ENCODE measurements at places on chromosomes 12 and 14. TPM values are rescaled to one million over a fixed set of nuclear protein-coding genes. Genes with fewer than 3 reads are reported as not detected.

DNA sequence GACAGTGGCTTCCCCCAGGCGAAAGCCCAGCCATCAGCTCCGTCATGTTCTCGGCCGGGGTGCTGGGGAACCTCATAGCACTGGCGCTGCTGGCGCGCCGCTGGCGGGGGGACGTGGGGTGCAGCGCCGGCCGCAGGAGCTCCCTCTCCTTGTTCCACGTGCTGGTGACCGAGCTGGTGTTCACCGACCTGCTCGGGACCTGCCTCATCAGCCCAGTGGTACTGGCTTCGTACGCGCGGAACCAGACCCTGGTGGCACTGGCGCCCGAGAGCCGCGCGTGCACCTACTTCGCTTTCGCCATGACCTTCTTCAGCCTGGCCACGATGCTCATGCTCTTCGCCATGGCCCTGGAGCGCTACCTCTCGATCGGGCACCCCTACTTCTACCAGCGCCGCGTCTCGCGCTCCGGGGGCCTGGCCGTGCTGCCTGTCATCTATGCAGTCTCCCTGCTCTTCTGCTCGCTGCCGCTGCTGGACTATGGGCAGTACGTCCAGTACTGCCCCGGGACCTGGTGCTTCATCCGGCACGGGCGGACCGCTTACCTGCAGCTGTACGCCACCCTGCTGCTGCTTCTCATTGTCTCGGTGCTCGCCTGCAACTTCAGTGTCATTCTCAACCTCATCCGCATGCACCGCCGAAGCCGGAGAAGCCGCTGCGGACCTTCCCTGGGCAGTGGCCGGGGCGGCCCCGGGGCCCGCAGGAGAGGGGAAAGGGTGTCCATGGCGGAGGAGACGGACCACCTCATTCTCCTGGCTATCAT, 663 bp downstream of the PTGER2 start:
- H3K27ac ChIP-seq = peak overlapping the region; percentile 6
- no peak for DNase-seq
- peaks cover 2% of the 10 kb centered on the region for H3K27me3 ChIP-seq
- H3K4me1 ChIP-seq = peaks cover 8% of the 10 kb centered on the region
- H3K36me3 ChIP-seq = no peaks in the 10 kb centered on the region
- peak overlapping the region; percentile 41 for H3K4me3 ChIP-seq

- no peak overlapping the region for H3K27ac ChIP-seq
- no peaks in the 10 kb centered on the region for H3K27me3 ChIP-seq
- no peak for DNase-seq
- H3K4me1 ChIP-seq = no peaks in the 10 kb centered on the region
- no peaks in the 10 kb centered on the region for H3K36me3 ChIP-seq
Observed at GRCh38 chr14:32710731-32711680, 227.7 kb upstream of the NPAS3 start.

DNA sequence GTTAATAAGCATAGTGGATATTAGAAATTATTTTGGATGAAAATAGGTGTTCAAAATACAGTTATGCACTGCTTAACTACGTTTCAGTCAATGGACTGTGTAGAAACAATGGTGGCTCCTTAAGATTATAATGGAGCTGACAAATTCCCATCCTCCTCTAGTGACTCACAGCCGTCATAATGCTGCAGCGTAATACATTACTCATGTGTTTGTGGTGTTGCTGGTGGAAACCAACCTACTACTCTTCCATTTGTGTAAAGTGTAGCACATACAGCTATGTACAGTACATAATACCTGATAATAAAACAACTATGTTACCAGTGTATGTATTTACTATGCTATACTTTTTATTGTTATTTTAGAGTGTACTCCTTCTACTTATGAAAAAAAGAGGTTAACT, 111.2 kb upstream of the TMCC3 start:
- DNase-seq = no peak
- H3K27ac ChIP-seq = no peak overlapping the region
- no peaks in the 10 kb centered on the region for H3K4me1 ChIP-seq
- H3K36me3 ChIP-seq = no peaks in the 10 kb centered on the region
- H3K4me3 ChIP-seq = no peak overlapping the region

GRCh38 chr14:93153121-93153520, 31.6 kb downstream of the MOAP1 start:
- H3K36me3 ChIP-seq = no peaks in the 10 kb centered on the region
- H3K4me3 ChIP-seq = no peak overlapping the region
- H3K4me1 ChIP-seq = peaks cover 7% of the 10 kb centered on the region
- no peaks in the 10 kb centered on the region for H3K27me3 ChIP-seq
- DNase-seq = no peak
- H3K27ac ChIP-seq = no peak overlapping the region

DNA sequence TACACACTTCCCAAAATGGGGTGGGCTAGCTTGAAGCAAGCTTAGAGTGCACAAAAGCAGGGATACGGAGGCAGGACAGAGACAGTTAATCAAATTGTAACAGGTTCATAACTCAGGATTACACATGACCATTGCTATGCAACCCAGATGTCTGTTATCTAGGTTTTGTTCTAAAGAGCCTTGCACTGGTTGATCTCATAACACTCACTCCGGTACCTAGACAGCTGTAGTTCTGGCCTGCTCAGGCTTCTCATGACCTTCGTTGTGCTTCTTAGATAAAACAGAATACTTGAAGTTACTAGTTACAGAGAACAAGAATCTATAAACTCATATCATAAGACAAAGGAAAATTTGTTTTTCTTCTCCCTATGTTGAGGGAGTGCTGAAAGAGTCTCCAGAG, 983.4 kb downstream of the TMEM121 start:
- H3K27ac ChIP-seq = no peak overlapping the region
- H3K36me3 ChIP-seq = no peaks in the 10 kb centered on the region
- DNase-seq = no peak

The C12orf56 gene
- 0.08 TPM for total RNA-seq

The FITM1 gene
- 6.4 TPM for total RNA-seq

Measured in liver (tissue), 10 donors.